ENCODE measurements at places on chromosomes 5 and 9. TPM values are rescaled to one million over a fixed set of nuclear protein-coding genes. Genes with fewer than 3 reads are reported as not detected.

POU5F2 gene
- total RNA-seq, result not detected

CD74 gene
- total RNA-seq, result 10.7 TPM

SUB1 gene
- 261 TPM for total RNA-seq

F2RL2 gene
- total RNA-seq, result 1.8 TPM

MORN5 gene
- not detected for total RNA-seq

FAM78A gene
- total RNA-seq, result 0.29 TPM
